ENCODE measurements at places on chromosomes 13 and 19.

- DNase-seq: no peak
These were observed 32.3 kb downstream of the LPAR6 start for GRCh38 chr13:48380581-48380980.

- no peak for DNase-seq
These were observed 14.4 kb upstream of the PLEKHF1 start for GRCh38 chr19:29650772-29651387.

DNA sequence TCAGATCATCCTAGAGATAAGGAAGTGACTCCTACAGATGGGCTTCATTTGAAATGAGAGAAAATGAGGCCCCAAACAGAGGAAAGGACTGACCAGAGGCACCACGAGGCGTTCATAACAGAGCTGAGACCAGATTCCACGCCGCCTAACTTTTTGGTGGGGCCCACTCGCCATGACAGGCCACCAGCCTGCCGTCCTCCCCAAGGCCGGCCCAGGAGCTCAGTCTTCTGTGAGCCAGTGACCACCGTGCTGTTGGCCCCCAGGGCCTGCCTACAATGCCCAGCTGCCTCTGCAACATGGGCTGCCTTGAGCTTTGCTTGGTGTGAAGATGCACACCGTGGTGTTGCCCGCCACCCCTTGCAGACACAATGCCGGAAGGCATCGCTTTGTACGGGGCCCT lies 40.5 kb downstream of the TSHZ3 start:
- DNase-seq: no peak

DNA sequence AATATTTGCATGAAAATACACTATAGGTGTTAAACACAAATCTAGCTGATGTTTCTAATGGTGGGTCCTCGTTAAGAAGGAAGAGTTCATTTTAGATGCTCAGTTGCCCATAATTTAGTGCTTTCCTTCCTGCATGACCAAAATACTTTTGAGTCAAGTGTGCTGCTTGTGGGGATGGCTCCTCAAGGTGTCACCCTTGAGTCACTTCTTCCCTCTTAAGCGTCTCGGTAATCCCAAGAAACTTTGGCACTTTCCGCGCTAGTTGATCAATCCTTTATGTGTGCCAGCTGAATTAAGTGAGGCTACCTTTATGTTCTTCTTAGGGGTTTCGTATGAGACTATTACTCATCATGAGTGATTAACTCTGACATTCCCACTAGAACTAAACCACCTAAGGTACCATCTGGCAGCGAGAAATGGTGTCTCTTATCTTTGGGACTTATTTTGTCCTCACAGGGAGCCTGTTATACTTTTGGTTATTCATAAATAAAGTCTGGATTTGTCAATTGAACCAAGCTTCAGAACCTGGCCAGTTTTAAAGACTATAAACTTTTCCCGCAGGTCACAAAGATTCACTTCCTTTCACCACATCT lies 106.8 kb downstream of the NHLRC3 start:
- peak; percentile 59 for DNase-seq

DNA sequence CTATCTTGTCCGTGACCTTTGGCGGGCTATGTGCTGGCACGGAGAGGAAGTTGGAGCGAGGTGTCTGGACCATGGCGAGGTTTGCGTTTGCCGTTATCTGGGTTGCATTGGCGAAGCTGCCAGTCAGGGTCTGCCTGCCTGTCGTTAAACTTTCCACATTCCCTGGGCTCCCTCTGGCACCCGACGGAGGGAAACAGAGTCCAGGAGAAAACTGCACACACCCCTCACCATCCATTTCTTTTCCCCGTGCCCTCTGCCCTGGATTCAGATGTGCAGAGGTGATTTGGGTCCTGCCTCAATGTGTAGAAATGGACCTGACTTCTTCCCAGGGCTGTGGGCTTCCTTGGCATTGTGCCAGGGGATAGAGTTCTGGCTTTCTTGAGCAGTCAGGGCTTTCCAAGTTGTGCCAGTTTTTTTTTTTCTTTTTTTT lies 142.4 kb downstream of the URI1 start:
- DNase-seq: no peak

GRCh38 chr13:50548586-50548985 lies 294.9 kb downstream of the DLEU7 start:
- DNase-seq: no peak

- no peak for DNase-seq
These were observed 73.0 kb upstream of the OXGR1 start for GRCh38 chr13:97067017-97067895.

- DNase-seq: no peak
These were observed 64.0 kb upstream of the ZNF681 start for GRCh38 chr19:23822735-23823134.

DNA sequence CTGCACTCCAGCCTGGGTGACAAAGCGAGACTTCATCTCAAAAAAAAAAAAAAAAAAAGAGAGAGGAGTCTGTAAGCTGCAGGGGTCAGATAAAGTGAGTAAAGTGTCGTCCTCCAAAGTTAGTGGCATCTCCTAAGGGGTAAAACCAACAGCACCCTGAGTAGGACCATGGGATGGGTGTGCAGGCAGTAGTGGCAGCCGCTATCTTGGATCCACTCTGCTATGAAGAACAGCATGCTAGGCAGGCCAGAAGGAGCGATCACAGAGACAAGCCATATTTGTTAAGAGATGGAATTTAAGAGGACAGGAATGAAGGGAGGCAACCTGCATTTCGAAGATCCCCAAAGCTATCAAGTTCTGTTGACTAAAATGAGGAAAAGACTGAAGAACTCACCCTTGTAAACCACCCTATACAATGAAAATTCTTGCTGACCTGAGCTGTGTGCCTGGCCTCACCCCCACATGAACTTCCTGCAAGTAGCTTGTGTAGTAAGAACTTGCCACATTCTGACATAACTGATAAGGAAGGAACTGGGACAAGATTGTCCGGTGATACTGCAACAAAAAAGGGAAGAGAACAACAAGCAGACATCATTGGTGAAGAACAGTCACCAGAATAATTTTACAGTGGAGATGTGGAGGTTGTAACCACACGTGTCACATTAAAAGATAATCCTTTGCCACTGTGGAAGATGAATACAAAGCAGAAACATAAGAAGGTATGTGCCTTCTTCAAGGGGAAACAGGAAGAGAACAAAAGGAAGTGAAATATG lies 16.2 kb downstream of the DPY19L3 start:
- no peak for DNase-seq

DNA sequence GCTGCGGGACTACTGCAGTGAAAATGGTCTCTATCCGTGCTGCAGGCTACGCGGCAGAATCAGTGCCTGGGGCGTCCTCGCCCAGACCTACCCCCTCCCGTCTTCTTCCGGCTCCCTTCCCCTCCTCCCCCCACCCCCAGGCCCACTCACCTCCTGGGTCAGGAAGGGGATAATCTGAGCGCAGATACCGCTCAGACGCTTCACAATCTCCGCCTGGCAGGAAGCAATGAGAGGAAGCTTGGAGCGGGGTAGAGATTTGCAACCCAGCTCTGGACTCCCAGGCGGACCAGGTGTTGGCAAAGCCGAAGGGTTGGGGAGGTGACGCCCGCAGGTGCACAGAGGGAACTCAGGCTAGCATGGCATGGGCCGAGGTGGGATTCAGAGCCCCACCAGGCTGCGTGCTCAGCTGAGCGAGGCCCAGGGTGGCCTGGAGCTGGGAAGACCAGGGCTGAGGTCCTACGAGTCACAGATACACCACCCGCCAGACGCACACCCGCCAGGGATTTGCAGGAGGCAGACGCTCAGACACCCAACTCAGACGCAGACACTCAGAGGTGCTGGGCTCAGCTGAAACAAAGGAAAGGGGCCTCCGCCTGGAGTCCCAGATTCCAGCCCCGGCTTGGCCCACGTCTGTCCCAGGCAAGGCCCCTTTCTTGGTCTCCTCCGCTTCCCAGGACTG lies 4.1 kb downstream of the TLE2 start:
- DNase-seq: peak; percentile 41

DNA sequence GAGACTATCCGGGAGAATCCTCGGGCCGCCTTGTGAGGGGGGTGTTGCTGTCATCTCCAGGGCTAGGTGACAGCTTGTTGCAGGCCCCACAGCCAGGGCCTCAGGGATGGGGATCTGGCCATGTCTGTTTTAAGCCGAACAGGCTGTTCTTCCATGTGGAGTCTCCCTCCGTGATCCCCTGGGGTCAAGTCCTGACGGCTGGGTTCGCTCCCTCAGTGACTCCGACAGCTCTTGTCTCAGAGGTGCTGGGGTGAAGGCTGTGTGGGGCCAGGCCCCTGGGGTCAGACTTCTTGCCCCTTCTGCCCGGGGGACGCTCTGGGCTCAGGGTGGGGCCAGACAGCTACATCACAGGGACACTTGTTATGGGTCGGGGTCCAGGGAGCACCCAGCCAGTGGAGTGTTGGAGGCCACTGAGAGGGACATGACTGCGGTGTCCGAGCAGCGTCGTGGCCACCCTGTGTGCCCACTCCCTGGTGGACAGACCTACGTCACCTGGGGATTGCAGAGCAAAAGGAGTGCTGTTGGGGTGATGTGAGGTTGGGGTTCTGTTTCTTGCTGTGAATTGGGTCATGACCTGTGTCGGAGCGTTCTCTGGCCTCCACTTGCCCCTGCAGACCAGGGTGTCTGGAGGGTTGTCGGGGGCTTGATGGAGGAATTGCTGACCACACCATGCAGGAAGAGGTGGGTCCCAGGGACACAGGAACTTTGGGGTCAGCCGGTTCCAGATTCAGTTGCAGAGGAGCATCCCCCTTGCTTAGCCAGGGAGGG lies 21.5 kb downstream of the EPN1 start:
- DNase-seq: no peak

DNA sequence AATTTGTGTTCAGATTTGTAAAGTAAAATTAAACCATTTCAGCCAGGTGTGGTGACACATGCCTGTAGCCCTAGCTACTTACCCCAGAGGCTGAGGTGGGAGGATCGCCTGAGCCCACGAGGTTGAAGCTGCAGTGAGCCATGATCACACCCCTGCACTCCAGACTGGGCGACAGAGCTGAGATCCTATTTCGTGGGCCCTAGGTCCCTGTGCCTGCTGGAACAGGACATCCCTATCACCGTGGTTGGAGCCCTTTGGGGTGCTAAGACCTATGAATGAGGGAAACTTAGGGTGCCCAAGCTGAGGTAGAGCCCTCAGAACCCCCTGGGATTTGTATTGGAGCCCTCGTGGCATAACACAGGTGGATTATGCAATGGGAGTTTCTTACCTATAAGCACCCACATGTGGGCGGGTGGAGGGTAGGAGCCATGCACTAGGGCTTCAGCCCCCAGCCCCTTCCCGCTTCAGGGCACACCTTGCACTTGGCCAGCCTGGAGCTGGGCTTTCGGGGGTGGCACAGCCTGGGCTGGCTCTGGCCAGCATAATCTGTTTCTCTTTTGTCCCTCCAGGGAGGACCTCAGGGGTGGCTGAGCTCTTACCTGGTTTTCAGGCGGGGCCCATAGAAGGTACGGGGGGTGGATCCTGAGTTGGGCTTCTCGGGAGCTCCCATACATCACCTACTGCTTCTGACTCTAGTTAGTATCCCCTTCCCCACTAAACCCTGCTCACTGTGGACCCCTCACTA lies 7.2 kb upstream of the USF2 start:
- peak; percentile 8 for DNase-seq

DNA sequence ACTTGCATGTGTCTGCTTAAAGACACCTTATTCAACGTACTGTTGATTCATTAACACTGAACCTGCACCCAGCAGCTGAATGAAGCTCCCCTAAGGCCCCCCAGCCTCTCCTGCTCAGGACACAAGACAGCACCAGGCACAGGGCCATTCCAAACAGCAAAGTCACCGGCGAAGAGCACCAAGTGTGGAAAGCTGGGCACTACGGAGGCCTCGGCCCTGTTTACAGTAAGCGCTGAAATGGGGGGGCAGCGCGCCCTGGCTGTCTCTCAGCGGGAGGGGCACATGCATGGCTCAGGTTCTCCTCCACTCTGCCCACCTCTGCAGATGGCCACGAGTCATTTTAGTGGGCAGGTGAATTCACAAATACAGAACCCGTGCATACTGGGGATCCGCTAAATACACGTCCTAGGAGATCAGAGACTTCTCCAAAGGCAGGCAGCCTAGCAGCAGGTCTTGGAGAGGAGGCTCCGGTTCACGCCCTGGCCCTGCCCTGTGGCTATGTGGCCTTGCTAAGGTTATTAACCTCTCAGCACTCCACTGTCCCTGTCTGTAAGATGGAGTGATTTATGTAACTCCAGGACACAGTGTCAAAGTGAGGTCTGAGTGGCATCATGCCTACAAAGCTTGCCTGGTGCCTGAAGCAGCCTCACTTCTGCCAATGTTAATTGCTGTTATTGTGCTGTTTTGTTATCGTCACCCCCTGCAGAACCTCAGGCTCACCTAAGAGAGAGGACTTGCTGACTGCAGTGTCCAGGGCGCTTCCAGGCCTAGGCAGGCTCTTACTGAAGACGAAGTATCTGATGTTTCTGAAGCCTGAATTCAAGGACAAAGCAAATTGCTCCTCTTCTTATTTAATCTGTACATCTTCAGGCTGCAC lies 207.4 kb upstream of the SOX1 start:
- DNase-seq: no peak

DNA sequence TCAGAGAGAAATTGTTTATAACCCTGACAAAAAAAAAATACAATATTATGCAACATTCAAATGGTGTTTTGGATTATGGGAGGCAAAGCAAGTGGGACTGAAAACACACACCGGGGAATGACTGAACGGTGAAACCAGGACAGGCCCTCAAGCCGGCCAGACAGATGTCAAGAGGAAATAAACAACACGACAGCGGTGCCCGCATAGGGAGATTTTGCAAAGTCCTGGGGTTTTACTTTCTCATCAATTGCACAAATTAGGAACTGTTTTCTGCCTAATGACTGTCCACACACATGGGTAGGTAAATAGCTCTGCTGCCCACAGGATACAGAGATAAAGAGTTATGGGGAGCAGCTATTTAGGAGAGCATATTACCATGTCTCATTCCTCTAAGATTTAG lies 134.5 kb downstream of the IRS2 start:
- no peak for DNase-seq

DNA sequence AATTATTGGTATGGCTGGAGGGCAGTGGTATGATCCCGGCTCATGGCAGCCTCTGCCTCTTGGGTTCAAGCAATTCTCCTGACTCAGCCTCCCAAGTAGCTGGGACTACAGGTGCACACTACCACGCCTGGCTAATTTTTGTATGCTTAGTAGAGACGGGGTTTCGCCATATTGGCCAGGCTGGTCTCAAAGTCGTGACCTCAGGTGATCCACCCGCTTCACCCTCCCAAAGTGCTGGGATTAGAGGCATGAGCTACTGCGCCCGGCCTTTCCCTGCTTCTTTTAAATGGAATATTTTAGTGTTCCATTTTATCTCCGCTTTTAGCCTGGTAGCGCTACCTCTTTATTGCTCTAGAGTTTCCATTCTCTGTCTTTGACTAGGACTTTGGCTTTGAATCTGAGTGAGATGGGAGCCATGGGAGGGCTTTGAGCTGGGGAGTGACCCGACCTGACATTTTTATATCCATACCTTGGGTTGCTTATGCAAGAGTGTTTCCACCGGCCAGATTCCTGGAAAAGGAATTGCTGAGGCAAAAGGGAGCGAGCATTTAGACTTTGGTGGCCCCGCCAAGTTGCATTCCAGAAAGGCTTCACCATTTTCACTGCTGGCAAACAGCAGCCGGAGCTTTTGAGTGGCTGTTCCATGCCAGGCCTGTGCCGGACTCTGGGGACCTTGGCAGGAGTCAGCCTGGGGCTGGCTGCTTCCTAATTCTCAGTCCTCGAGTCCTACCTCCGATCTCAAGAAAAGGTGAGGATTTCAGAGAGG lies 22.9 kb downstream of the BICRA start:
- DNase-seq: no peak

Data from activated CD4-positive, alpha-beta T cell treated with anti-CD3 and anti-CD28 coated beads for 36 hours (primary cell).